ENCODE measurements at places on chromosomes 13 and 19. TPM values are rescaled to one million over a fixed set of nuclear protein-coding genes. Genes with fewer than 3 reads are reported as not detected.

The LYPD5 gene
- total RNA-seq = not detected

The TTC9B gene
- total RNA-seq = not detected

The C19orf81 gene
- total RNA-seq = 8.6 TPM

The FFAR2 gene
- 1.9 TPM for total RNA-seq

DNA sequence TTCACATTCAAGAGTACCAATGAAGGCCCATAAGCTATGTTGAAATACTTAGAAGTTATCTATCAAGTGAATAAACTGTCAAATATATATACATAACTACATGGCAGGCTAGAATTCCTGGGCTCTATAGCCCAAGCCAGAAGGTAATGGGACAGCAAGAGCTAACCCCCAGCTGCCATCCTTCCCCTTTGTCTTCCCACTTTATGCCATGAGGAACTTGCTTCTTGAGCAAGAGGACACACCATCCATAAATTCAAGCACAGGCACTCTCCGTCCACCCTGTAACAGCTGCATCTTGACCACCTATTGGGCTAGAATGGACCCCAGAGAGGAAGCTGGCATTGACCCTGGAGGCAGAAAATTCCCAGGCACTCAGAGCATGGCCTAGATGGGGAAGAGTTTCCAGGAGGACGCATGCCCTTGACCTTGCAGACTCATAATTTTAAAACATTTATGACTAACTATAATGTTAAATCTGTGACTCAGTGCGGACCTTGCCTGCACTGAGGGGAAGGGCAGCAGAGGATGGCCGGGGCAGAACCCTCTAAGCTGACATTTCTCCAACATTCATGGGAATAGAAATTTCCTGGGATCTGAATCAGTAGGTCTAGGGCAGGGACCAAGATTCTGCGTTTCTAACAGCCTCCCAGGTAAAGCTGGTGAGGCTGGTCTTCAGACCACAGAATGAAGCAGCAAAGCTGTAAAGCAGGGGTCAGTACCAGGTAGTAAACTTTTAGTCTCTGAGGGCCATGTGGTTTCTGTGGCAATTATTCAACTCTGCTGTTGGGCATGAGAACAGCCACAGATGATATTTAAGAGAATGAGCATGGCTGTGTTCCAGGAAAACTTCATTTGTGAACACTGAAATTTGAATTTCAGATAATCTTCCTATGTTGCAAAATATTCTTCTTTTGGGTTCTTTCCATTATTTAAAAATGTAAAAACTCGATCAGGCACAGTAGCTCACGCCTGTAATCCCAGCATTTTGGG, 71.4 kb upstream of the CLDN10 start:
- DNase-seq = no peak

GRCh38 chr19:51507640-51508058, 6.0 kb upstream of the SIGLEC12 start:
- DNase-seq = no peak

- no peak for DNase-seq
These were observed 31.7 kb downstream of the IER2 start for GRCh38 chr19:13181747-13182388.

- DNase-seq = no peak
These were observed 36.1 kb downstream of the MTUS2 start for GRCh38 chr13:28856287-28856686.
